ENCODE measurements at places on chromosomes 11 and 22.

DNA sequence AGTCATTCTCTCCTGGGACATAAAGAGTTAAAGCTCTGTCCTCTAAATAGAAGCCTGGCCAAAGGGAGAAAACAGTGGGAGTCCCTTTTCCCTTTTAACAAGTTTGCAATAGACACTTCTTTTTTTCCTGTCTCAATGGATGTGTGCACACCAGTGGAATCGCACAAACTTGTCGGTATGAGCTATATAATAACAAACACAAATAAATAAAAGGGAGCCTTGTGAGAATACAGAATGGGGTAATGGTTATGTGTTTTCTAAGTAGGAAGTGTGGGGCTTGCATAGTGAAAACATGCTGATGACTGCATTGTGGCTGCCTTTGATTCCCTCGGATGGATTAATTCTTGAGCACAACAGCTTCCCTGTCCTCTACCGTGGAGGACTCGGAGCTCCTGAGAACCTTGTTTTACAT, 131.9 kb downstream of the WNT7B start:
- DNase-seq, result no peak

GRCh38 chr11:82557274-82557673, 176.4 kb downstream of the FAM181B start:
- DNase-seq, result no peak

DNA sequence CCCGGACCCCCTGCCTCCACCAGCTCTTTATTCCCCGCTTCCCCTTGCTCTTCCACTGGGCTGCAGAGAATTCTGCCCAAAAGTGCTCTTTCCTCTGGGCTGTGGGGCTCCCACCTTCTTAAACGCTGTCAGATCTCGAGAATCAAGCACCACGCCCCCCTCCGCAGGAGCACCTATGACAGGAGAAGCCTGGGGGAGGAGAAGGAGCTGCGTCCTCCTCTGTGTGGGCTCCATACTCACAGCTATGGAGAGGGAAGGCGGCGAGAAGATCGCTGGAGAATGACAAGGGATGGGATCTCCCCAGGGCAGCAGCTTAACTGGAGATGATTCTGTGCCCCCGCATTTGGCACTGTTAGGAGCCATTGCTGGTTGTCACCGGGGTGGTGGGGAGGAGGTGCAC, 19.7 kb downstream of the SHISAL1 start:
- DNase-seq, result no peak

DNA sequence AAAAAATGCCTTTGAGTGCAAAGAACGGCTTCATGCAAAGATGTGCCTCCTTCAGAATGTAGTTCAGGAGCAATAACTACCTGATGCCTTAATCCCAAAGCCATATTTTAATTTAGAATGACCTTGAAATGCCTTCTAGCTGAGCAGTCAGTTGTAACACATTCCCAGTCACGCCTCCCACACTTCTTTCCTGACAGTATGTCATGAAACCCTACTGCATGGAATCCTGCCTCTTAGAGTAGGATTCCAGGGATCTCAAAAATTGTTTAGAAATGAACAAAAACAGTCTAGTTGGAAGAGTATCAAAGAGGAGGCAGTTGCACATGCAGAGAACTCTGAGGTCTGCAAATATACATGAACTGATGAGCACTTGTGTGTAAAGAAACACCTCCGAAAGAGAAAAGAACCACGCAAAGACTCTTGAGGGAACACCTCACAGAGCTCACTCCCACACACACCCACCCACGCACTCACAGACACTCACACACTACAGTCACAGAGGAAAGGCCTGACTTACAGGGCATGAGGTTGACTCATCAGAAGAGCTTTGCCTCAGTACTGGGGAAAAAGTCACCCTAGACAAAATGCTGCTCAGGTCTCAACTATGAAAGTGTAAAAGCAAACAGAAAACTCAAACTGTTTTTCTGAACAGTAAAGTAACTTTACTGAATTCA, 77.4 kb downstream of the GGTLC2 start:
- no peak for DNase-seq

Data from NCI-H1092 treated with DMSO at 0.1 percent for 48 hours (cell line).